Stimulated activated naive CD8-positive, alpha-beta T cell treated with anti-CD3 and anti-CD28 coated beads, Interleukin-15, amount 100 ng/mL, for 72 hours (primary cell): ENCODE measurements at places on chromosomes 11 and 22.
A peak's percentile ranks its signal among the peaks of the same experiment; 100 is the strongest.

GRCh38 chr22:20080776-20081654 lies 974 bp downstream of the DGCR8 start:
- DNase-seq: no peak

- DNase-seq: peak; percentile 19
Observed at GRCh38 chr11:95443386-95443785, 212.4 kb upstream of the SESN3 start.

DNA sequence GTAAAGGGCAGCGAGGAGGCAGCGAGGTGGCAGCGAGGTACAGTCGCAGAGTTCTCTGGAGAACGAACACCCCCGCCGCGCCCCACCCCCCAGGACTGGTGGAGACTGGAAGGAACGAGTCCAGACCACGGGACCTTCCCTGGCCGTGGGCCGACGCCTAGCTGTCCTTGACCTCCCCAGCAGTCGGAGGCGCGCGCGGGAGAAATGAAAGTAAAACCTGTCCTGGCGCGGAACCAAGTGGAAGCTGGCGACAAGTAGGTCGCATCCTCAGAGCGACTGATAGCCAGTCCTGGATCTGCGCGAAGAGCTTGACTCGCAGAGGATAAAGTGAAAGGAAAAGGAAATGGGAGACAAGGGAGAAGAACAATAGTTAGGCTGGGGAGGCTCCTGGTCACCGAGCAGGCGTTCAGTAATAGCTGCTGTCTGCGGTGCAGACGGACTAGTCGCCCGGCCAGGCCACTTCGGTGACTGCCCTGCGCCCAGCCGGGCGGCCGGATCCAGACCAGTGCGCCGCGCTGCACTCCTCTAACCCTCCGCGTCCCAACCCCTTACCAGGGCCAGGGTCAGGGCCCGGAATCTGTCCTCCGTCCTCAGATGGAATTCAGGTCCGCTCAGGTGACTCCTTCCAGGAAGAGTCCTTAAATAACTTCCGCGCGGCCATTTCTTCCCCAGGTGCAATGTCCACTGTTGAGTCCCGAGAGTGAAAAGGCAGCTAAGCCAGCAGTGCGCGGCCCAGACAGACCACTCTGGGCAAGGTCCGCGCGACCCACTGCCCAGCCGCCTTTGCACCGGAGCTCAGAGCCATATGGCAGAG lies 1.9 kb upstream of the ADM start:
- peak; percentile 54 for DNase-seq

- no peak for DNase-seq
Observed at GRCh38 chr11:22157531-22157930, 35.4 kb upstream of the ANO5 start.

DNA sequence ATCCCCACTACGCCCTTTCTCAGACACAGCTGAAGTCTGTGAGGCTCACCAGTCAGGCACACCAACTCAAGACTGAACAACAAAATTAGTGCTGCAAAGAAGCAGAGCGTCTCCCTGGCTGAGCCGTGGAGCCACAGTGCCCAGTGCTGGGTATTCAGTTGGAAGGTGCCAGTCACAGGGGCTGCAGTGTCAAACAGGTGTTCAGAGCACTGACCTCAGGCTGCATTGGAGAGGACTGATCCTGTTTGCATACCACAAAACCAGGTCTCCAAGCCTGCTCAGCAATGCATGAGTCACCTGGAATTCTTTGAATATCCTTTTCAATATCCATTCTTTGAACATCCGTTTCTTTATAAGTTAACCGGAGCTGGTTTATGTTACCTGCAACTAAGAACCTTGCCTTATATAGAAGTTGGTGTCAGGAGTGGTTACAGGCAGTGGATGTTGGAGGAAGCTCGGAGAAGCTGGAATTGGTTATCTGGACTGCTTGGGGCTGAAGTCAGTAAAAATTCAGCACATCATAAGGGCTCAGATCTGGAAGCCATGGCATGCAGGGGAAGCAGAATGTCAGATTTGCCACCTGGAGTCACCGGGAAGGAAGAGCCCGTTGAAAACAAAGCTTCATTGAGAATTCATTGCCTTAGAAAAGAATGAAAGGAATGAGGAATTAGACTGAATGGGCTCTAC lies 30.3 kb downstream of the PDGFB start:
- DNase-seq: no peak

- DNase-seq: no peak
Observed at GRCh38 chr11:68735125-68735524, 16.2 kb downstream of the TESMIN start.

DNA sequence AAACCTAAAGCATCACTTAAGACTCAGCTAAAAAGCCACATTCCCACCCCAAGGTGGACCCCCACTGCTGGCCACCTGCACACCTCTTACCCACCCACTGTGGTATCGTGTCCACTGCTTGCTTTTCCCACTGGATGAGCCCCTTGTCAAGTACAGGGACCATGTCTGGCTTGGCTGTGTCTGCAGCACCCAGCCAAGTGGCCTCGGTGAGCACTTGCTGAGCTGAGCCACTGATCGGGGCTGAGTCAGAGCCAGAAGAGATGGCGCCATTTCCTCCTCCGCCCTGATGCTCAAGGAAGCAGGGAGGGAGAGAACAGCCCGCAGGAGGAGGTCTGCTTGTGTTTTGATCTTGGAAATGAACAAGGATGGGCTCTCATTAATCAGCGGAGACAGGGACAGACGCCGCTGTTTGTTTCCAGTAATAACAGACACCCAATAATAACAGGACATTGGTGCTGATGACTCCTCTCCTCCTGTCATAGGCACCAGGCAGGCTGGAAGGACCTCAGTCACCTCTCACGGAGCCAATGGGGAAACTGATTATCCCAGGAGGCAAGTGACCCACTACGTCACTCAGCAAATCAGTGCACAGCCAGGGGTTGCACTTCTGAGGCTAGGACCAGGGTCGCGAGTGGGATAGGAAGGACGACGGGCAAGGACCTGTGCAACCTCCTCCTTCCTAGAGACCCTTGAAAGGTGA lies 85.2 kb upstream of the RTL6 start:
- DNase-seq: no peak

DNA sequence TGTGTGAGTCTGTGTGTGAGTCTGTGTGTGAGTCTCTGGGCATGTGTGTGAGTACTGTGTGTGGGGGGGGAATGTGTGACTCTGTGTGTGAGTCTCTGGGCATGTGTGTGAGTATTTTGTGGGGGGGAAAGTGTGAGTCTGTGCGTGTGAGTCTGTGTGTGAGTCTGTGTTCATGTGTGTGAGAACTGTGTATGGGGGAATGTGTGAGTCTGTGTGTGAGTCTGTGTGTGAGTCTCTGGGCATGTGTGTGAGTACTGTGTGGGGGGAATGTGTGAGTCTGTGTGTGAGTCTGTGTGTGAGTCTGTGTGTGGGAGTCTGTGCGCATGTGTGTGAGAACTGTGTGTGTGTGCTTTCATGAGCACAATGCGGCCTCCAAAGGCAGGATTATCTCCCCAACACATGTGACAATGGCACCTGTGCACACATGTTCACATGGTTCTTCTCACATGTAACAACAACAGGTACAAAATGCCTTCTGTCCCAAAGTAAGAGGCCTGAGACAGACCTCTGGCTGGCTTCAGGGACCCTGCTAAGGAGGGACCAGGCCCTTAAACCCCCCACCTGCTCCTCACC lies 1.6 kb downstream of the CD5 start:
- no peak for DNase-seq

DNA sequence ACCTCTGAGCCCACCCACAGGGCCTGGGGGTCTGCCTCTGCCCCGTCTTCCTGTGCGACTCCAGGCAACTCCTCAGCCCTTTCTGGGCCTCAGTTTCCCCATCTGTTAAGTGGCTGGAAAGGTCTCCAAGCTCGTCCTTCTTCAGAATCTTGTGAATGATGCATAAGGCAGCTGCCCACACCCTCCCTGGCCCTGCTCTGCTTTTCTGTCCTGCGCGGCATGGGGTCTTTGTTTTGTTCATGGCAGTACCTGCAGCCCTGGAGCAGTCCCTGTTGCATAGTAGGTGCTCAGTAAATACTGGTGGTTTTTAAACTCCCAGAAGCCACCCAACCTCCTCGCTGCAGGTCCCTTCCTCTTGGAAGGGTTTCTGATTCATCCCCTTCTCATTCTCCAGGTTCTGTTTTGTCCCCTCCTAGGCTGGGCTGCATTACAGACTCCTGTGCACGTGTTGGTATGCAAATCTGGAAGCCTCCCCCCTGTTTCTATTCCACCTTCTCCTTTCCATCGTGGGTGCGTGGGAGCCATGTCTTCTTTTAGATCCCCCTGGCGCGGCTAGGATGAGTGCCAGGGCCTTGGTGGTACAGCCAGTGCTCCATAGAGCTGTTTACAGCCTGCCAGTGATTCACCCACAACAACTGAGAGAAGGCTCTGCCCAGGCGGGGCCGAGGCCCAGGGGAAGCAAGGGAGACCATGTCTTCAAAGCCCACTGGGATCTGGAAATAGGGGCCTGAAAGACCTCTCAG lies 19.3 kb upstream of the SYT7 start:
- DNase-seq: no peak

- DNase-seq: no peak
Observed at GRCh38 chr11:22828373-22828772, 1.2 kb downstream of the SVIP start.

DNA sequence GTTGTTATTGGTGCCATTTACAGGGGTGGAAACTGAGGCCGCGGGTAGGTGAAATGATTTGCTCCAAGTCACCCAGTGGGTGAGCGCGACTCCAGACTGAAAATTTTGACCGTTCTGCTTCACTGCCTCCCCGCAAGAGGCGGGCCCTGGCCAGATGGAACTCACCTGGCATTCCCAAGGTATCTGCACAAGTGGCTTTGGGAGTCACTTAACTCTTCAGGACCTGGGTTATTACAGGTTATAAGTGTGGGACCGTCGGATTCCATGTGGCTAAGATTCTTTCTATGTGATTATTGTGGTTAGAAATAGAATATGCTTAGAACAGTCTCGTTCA lies 598 bp downstream of the CABIN1 start:
- no peak for DNase-seq

GRCh38 chr11:93908689-93909088 lies 58.3 kb upstream of the VSTM5 start:
- DNase-seq: no peak

DNA sequence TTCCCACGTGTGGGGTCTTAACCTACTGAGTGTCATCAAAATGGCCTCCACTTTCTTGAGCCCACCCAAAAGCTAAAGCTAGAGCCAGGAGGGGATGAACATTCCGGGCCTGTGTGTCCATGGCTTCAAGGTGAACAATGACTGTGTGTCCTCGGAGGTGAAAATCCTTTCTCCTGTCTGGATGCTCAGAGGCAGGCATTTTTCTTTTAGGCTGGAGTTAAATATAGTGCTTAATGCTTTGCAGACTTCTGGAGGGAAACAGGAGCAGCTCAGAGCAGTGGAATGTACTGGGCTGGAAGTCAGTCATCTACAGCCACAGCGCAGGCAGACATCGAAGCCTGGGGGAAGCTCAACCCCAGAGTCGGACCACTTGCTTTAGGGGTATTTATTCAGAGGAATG lies 68.6 kb upstream of the TMEM45B start:
- DNase-seq: no peak

DNA sequence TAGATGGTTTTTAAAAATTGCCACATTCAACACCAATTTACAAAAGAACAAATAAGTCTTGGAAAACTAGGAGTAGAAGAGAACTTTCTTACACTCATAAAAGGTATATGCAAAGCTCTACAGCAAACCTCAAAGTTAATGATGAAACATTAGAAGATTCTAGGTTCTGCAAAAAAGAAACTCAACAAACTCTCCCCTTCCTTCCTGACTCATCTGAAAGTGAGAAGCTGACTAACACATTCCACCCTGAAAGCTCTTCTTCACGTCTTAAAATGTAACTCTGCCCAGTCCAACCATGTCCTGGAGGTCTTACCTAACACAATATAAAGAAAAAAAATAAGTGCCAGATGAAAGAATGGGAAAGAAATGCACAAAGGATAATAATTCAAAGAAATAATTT lies 218.9 kb upstream of the ISX start:
- no peak for DNase-seq

DNA sequence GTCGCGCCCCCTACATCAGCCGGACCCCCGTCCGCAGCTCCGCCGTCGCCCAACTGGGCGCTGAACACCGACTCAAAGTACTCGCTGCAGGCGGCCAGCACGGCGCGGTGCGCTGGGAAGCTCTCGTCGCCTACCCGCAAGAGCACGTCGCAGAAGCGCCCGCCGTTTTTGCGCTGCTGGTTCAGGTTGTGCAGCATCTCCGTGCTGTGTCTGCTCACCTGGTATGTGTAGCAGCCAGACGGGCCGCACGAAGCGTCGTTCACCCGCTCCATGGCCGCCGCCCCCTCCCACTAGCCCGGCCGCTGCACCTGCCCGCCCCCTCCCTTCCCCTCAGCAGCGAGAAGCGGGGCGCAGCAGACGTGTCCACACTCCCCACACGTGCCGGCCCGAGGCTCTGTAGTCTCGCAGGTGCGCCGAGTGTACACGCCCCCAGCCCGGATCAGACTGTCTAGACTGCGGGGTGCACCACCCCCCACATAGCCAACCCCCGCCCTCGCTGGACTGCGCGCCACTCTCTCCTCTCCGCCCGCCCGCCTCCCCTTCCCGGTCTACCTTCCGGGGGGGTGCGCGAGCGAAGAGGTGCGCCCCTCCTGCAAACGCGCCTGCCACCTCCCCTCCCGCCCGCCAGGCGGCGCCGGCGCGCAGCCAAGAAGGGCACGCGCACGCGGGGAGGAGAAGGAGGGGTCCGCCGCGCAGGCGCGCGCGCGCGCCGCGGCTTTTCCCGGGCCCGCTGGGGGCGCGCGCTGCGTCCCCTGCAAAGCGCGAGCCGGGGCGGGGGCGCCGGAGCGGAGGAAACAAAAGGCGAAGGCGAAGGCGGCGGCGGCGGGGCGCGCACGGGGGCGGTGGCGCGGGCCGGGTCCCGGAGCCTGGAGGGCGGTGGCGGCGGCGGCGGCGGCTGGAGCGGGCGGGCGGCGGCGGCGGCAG lies 553 bp downstream of the PATZ1 start:
- peak; percentile 92 for DNase-seq

DNA sequence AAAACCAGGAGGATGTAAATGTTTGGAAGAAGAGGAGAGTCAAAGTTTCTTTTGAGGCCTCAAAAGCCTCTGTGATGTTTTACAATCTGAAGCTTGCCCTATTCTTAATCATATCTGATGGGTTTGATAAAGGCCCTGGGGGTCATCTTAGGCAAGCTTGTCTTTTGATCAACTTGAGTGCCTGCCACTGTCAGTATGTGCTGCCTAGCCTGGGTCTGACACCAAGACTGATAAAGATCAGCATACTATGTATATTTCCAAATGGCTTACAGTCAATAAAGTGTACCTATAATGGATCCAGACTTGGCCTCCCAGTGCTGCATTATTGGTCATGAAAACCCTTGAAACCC lies 12.7 kb downstream of the EHF start:
- no peak for DNase-seq
